Stimulated activated CD4-positive, alpha-beta T cell treated with anti-CD3 and anti-CD28 coated beads, Interleukin-15, amount 100 ng/mL, for 24 hours (primary cell): ENCODE measurements at places on chromosomes 2 and 18.

DNA sequence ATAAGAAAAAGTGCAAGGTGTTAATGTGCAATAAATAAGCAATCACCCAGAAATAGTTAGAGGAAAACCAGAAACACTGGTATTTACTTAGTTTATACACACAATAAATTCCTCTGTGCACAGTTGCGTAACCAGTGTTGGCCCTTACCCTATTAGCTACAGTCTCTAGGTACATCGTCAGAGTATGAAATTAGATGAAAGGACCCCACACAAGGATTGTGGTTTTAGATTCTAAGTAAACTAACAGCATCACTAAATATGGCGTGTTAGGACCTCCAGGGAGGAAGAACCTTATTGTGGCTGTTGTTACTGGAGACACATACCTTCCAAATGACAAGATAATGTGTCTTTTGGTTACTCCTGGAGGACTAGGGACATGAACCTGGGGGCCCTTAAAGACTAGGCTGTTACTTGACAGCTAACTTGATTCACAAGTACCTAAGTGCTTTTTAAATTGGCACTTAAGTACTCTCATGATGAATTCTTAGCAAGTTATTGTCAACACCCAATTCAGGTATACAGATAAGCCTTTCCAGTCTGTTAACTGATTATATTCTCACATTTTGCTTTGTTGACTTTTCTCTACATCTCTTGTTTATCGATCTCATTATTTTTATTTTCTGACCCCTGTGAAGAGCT lies 115.3 kb downstream of the FEZ2 start:
- no peak for DNase-seq

DNA sequence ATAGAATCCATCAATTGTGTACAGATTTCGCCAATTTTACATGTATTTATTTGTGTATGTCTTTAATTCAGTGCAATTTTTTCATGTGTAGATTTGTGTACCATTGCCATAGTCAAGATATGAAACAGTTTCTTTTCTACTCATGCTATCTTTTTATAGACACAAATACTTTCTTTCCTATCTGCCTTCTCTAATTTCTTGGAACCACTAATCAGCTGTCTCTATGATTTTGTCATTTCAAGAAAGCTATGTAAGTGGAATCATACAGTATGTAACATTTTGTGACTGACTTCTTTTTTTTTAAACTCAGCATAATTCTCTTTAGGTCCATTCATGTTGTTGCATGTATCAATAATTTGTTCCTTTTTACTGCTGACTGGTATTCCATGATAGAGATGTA lies 33.3 kb downstream of the KIAA1328 start:
- no peak for DNase-seq

- no peak for DNase-seq
Observed at GRCh38 chr18:627231-627630, 30.2 kb upstream of the TYMS start.

- DNase-seq: no peak
Observed at GRCh38 chr2:118865106-118865505, 17.7 kb upstream of the EN1 start.

DNA sequence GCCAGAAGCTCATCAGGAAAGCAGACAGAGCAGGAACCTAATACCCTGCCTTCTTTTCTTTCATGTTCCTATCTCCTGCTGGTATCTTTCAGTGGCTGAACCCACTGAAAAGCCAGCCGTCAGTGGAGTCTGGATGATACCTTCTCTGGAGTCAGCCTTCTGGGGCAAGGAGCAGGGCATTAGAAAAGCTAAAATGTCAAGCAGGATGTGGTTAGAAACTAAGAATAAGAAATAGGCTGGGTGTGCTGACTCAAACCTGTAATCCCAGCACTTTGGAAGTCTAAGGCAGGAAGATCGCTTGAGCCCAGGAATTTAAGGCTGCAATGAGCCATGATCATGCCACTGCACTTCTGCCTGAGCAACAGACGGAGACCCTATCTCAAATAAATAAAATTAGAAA lies 642.0 kb upstream of the FSHR start:
- no peak for DNase-seq

DNA sequence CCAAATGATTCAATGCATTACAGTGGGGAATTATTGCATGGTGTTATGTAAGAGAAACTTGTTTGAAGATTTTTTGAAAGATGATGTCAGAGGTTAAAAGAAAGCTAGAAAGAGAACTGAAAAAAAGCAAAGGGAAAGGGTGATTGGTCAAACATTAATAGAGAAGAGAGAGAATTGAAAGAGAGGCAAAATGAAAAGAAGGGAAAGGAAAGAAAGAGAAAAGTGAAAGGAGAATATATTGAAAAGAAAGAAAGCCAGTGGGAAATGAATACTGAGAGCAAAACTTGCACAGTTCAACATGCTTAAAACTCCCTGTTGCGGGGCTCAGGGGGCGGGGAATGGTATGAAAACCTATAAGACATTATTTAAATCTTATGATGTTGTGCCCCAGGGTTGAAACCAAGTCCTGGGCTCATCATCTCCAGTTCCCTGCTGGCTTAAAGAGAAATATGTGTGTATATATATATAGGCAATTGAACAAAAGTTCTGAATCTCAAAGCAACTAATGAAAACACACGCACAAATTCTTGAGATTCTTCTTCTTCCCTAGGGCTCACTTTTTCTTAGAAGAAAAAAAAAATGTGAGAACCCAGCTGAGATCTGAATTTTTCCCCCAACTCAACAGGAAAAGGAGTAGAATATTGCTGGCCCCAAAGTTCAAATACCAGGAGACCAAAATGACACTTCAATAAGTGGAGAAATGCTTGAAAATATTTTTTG lies 2045.9 kb upstream of the CELF4 start:
- DNase-seq: no peak

DNA sequence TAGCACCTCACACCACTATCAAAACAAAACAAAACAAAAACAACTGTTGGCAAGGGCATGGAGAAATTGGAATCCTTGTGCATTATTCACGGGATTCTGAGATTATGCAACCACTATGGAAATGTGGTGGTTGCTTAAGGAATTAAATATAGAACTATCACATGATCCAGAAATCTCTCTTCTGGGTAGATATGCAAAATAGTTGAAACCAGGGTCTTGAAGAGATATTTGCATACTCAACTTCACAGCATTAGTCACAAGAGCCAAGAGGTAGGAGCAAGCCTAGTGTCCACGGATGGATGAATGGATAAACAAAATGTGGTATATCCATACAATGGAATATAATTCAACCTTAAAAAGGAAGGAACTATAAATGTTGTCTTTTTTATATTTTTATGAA lies 7.0 kb downstream of the TMEM131 start:
- no peak for DNase-seq

GRCh38 chr2:43190311-43191052 lies 35.9 kb downstream of the ZFP36L2 start:
- DNase-seq: no peak

GRCh38 chr2:219460424-219460926 lies 25.8 kb downstream of the SPEG start:
- DNase-seq: no peak

- no peak for DNase-seq
Observed at GRCh38 chr2:142952793-142953494, 75.5 kb downstream of the KYNU start.

DNA sequence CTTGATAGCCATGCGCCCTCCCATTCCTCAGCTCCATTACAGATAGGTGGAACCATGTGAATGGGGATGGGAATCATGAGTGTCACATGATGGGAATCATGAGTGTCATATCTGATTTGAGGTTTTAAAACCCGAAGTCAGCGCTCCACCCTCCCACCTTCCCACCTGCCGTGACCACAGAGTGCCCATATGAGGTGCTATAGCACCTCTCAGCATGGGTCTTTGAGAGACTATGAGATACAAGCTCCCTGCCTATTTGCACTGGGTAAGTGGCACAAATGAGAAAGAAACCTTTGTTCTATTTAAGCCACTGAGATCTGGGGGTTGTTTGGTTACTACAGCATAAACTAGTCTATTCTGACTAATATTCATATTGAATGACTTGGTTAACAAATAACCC lies 78.5 kb upstream of the PTPRM start:
- no peak for DNase-seq
